ENCODE measurements at places on chromosomes 6 and 20.

DNA sequence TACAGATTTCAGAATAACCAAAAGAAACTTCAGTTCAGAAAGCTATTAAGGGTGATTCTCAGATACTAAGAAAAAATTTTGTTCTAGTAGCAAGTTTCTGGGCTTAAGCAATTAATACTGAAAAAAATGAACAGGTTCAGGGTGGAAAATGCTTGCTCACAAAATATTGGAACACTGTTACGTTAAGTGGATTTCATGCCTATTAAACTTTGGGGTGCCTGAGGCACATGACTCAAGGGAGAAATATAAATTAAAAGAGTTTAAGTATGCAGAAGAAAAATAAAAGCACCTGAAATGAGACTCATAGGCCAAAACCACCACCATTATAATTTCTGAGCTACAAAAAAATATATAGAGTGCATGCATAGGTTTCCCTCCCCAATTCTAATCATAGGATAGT is 32.3 kb upstream of the HSF2 start:
- no peak for DNase-seq

- DNase-seq: no peak
Measured at GRCh38 chr6:123838505-123839234, 35.0 kb downstream of the NKAIN2 start.

- DNase-seq: no peak
Measured at GRCh38 chr6:73042892-73043291, 182.4 kb downstream of the KHDC1L start.

- DNase-seq: no peak
Measured at GRCh38 chr6:131399433-131399832, 173.6 kb upstream of the ARG1 start.

GRCh38 chr6:24897186-24897585 is 38.6 kb downstream of the RIPOR2 start:
- no peak for DNase-seq

- peak; percentile 78 for DNase-seq
Measured at GRCh38 chr6:26521600-26522391, 16.4 kb upstream of the HMGN4 start.

DNA sequence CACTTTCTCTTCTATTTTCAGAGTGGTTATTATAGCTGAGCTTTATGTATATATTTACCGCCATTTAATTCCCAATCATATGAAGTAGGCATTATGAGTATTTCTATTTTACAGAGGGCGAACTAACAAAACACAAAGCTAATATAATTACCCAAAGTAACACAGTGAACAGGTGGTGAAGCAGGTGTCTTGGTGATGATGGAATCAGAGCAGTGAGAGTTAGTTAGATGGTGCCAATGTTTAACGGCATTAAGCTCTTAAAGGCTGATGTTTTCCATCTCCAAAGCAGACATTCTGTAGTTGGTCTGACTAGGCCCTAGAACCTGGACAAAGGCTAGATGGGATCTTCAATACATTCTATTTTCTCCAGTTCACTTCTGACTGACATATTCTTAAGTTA is 551.1 kb upstream of the SYNCRIP start:
- DNase-seq: no peak

DNA sequence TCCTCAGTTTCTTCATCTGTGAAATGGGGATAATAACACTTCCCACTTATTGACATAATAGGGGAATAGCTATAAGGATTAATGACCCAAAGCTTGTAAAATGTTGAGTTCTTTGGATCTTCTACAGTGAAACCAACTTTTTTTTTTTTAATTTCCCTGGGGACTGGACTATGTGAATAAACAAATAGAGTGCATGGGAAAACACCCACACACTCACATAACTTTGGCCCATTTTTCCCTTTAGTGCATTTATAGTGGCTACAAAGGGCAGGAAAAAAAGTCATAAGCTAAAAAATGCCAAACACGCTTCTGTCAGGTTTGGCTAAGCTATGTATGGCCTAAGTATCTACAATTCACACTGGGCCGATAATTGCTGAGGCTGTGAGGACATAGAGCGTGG is 406.2 kb upstream of the JAG1 start:
- no peak for DNase-seq

DNA sequence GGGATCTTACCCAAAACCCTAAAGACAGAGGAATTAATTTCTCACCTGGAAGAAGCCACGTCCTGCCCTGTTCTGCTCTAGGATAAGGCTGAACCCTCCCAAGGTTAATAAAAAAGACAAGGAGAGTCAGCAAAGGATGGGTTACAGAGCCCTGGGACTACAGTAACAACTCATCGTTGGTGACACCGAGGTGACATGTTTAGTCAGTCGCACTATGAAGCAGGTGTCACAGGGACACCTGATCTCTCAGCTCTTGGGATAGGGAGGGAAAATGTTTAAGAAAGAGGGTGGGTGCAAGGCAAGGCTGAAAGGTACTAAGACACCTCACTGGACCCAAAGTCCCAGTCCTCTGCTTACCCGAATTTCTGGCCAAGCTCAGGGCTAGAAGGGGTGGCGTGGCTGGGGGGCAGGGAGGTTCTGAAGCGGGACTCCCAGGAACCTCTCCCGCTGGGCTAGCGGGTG is 562 bp downstream of the MOCS1 start:
- DNase-seq: no peak

DNA sequence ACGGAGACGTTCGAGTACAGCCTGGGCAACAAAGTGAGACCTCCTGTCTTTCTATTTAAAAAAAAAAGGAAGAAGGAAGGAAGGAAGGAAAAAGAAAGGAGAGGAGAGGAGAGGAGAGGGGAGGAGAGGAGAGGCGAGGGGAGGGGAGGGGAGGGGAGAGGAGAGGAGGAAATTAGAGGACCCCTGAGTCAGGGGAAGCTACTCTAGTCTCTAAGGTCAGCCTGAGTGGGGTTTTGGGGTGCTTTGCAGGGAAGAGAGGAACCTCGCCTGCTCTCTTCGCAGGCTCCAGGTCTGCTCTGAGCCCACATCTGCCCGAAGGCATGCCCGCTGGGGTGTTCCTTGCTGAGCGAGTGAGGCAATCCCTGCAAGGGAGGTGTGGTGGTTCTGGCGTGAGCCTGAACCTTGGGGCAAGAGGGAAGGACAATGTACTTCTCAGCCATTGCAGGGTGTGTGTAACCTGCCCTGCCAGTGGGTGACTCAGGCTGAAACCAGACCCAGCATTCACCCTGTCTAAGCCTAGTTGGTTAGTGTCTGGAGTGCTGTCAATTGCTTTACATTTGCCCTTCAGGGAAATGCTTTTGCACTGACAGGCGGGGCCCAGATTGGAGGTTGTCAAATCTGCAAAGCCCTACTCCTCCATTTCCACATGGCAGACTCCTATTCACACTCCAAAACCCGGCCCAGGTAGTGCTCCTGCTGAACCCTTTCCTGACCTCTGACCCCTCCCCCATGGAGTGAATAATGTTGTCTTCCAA is 15.3 kb upstream of the MMP9 start:
- DNase-seq: no peak

- peak; percentile 13 for DNase-seq
Measured at GRCh38 chr20:10115021-10115420, 80.2 kb downstream of the ANKEF1 start.

DNA sequence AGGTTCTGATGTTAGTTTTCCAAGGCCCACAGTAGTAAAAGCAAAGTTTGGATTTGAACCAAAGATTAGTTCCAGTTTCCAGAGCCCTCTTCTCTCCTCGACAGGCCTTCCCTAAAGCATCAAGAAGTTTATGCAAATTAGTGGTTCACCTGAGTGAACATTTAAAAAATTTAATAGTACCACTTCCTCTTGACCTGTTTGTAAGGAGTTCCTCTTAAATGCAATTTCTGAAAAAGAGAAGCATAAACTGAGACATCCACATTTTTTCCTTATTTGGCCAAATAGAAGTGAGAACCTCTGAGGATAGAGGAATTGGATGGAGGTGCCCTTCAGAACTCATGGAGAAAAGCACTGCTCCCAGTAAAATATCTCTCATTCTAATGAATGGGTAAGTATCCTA is 1.2 kb upstream of the DSE start:
- no peak for DNase-seq

- DNase-seq: no peak
Measured at GRCh38 chr6:35759426-35759825, 17.0 kb upstream of the CLPSL2 start.

DNA sequence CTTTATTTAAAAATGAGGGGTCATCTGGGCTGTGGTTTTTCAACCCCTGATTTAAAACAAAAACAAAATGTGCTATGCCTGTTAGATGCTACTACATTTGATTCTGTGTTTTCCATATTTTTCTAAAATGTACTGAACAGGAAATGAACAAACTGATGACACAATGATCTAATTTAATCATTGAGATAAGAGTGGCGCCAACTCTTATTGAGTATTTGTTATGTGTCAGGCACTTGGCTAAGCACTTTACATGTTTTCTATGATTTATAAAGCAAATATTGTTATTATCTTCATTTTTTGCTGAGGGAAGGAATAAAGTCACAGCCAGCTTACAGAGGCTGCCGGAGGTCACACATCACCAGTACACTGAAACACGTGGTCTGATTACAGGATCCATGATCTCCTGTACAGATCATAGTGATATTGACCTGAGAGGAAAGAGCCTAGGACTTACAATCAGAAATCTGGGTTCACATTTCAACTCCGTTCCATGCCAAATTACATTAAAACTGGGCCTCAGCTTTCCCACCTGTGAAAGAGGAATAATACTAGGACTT is 166.7 kb downstream of the ESR1 start:
- DNase-seq: no peak

DNA sequence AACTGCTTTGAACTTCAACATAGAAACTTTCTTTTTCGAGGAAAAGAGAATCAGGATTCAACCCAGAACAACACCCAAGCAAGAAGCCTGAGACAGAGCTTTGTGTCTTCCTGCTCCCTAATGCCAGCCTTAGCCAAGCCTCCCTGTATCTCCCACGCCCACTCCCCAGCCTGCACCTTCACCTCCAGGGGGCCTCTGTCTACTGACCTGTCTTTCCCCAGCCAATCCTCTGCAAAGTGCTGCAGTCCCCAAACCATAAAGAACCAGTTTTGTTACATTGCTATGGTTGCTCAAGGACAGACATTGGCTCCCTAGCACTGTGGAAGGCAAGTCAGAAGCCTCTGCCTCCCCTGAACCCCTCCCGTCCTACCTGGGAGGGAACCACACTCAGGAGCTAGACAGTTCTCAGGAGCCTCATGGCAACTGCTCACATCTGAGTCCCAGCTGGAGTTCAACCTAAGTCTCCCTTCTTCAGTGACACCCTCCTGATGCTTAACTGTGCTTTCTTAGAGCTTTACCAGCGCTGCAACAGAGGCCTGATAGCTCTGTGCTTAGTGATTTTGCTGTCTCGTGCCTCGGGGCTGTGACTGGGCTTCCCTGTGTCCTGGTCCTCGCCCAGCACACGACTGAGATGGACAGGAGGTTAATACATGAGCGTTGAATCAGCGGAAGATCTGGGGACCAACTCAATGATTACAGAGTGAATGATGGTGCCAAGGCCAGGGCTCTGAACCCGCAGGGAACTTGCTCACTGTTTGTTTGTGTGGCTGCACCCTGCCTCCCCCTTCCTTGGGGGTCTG is 101.5 kb upstream of the DUSP22 start:
- DNase-seq: peak; percentile 30

GRCh38 chr6:116072368-116072767 is 11.7 kb upstream of the FRK start:
- no peak for DNase-seq

GRCh38 chr6:36285187-36285671 is 15.4 kb downstream of the PNPLA1 start:
- DNase-seq: no peak

GRCh38 chr20:16955971-16956370 is 207.8 kb downstream of the OTOR start:
- DNase-seq: no peak

DNA sequence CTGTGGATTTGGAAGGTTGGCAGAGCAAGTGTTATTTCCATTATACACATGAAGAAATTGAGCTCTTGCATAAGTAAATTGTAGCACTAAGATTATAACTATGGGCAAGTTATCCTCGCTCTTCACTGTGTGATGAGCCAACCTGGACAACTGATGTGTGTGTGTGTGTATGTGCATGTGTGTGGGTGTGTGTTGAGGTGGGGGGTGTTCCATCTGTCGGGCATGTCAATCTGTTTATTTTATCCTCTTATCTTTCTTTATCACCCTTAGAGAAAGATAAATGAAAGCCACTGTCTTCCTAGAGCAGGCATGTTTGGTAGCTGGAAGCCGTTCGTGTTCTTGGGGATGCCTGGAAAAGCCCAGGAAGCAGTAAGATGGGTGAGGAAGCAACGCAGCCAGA is 3.0 kb upstream of the DSP start:
- DNase-seq: no peak

- DNase-seq: no peak
Measured at GRCh38 chr20:23132293-23132929, 46.3 kb upstream of the CD93 start.

GRCh38 chr20:16505894-16506293 is 67.4 kb downstream of the KIF16B start:
- DNase-seq: no peak

- DNase-seq: no peak
Measured at GRCh38 chr6:21931641-21932335, 338.2 kb downstream of the SOX4 start.

DNA sequence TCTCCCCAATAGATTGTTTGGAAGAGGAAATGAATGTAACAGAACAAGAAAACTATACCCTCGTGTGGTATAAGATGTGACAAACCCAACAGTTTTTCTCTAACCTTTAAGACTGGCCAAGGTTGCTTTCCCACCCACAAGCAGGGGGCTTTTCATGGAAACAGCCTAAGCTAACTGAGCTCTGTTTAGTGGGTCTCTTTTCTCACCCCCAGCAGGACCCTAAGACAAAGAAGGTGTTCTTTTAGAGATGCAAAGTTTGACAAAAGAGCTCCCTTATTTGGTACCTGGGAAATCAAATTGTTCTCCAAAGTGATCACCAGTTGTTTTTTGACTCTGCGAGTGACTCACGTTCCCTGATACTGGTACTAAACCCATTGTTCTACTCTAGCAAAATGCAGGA is 59.1 kb downstream of the MBOAT1 start:
- no peak for DNase-seq

DNA sequence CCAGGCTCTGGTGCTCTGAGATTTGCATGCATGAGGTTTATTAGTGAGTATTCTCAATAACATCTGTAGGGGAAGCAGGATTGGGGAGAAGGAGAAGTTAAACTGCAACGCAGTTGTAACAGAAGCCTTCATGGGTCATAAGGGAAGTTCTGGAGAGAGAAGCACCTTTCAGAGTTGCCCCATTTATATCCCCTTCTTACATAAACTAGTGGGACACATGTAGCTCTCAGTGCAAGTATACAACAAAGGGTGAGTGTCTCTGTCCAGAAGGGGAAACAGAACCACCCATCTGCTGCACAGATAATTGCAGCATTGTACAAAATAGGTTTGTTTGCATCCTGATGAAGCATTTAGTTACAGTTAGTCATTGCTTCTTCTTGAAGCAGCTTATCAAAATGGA is 4.3 kb upstream of the ADGB start:
- no peak for DNase-seq

DNA sequence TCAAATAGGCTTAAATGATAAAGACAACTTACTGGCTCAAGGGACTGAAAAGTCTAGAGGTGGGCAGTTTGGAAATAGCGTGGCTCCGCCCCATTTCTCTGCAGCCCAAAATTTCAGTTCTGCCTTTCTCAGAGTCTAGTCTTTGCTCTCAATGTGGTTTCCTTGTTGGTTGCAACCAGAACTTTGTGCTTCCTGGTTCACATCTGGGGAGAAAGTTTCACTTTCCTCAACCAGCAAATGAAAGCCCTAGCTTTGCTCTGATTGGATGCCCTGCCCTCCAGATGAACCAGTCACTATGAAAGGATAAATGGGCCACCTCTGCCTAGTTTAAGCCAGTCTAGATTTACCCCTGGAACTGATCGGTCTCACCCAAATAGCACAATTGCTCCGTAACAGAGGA is 14.9 kb downstream of the SYCP2L start:
- DNase-seq: no peak

- DNase-seq: no peak
Measured at GRCh38 chr6:153662982-153663381, 376.1 kb upstream of the OPRM1 start.

Data from activated CD4-positive, alpha-beta T cell treated with anti-CD3 and anti-CD28 coated beads, Interleukin-2, Interleukin-4, amounts not matched to agents 100 ng/mL and 50 ng/mL, durations not matched to agents 16 hours and 8 hours (primary cell).